ENCODE measurements at places on chromosomes 6 and 20. TPM values are rescaled to one million over a fixed set of nuclear protein-coding genes. Genes with fewer than 3 reads are reported as not detected.

The NKAIN2 gene
- total RNA-seq, result not detected

The TRIM40 gene
- not detected for total RNA-seq

The TBC1D32 gene
- total RNA-seq, result 5.4 TPM

The DEFB132 gene
- not detected for total RNA-seq

The KHDC1L gene
- total RNA-seq, result 0.80 TPM

The ACTL10 gene
- total RNA-seq, result 2.8 TPM

The MCHR2 gene
- total RNA-seq, result not detected

The RAB32 gene
- 29.8 TPM for total RNA-seq

The TRMT11 gene
- 17.9 TPM for total RNA-seq

The LY6G6F gene
- not detected for total RNA-seq
